ENCODE measurements at places on chromosomes 16 and 17. TPM values are rescaled to one million over a fixed set of nuclear protein-coding genes. Genes with fewer than 3 reads are reported as not detected.

Gene ZFP1
- total RNA-seq, result 8.4 TPM

Gene PPP1R9B
- 67.4 TPM for total RNA-seq

Gene CDRT15L2
- not detected for total RNA-seq

Gene MYH8
- not detected for total RNA-seq

Gene SDR42E1
- 9.3 TPM for total RNA-seq

Gene ASPHD1
- 15.6 TPM for total RNA-seq

Gene CA5A
- total RNA-seq, result 0.09 TPM

Gene AXIN2
- total RNA-seq, result 25.0 TPM

- no peaks in the 10 kb centered on the region for H3K4me1 ChIP-seq
- H3K27ac ChIP-seq, result no peak overlapping the region
- H3K4me3 ChIP-seq, result no peak overlapping the region
- no peaks in the 10 kb centered on the region for H3K27me3 ChIP-seq
These were observed 8.2 kb downstream of the PLD2 start for GRCh38 chr17:4815043-4815675.

DNA sequence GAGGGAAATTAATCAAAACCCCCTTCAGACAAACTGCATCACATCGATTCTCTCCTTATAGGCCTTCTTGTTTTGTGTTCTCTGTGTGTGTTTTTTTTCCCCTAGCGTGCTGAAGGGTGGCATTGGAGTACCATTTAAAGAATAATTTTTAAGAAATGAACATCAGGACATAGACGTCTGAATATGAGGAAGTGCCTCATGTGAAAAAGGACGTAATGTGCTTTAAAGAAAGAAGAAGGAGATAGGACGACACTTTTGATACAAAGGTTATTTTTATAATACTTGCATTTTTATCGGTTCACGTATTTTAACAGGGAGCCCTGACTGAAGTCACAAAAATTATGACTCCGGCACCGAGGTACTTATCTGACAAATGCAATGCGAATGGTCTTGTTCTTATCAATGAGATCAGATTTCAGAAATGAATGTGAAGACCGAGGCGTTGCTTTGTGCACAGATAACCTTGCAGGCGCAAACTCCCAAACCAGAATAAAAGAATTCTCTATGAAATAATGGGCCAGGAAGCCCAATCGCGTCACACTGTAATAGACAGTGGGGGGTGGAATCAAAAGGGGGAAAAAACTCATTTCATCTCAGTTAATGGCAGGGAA, 606.3 kb downstream of the MAF start:
- H3K27me3 ChIP-seq, result no peaks in the 10 kb centered on the region
- no peaks in the 10 kb centered on the region for H3K4me1 ChIP-seq
- H3K27ac ChIP-seq, result no peak overlapping the region
- no peak for DNase-seq
- no peak overlapping the region for H3K4me3 ChIP-seq

DNA sequence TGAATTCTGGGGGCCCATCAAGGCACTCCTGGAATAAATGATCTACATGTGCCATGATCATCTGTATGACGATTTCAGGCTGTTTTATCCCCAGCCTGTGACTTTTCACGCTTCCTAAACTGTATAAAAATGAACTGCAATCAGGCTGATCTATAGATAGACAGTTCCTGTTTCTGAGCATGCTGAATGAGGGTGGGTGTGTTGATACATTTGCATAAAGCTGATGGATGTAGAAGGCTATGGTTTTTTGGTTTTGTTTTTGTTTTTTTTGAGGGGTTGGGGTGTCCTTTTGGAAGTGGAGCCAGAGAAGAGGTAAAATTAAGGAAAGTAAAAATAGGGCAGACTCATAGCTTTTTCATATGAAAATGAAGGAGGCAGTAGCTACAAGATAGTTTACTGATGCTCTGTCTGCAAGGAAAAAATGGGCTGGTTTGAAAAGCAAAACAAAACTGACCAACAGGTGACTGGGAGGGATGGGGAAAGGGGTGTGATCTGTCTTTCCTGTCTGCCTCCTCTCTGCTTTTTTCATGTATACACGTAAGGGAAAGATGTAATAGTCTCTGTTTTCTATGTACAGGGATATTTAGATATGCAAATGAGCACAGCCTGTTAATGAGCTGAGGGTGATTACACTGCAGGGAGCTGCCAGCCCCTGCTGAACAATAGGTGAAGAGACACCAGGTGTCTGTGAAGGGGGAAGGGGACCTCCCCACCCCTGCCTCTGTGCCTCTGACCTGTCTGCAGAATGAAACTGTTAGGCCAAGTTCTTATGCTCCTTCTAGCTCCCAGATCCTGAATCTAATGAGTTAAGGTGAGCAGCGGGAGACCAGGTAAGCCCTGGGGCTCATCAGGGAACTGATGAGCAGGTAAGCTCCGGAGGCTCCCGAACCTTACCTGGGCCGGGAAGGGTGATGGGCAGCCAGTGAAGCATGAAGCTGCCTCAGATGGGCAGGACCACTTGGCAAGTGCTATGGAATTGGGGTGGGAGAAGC, 46.6 kb upstream of the LYRM9 start:
- H3K27ac ChIP-seq, result no peak overlapping the region
- H3K36me3 ChIP-seq, result no peaks in the 10 kb centered on the region
- H3K4me3 ChIP-seq, result no peak overlapping the region
- no peak for DNase-seq

- H3K27me3 ChIP-seq, result peaks cover 53% of the 10 kb centered on the region
- H3K4me3 ChIP-seq, result no peak overlapping the region
- no peaks in the 10 kb centered on the region for H3K36me3 ChIP-seq
- H3K4me1 ChIP-seq, result no peaks in the 10 kb centered on the region
- no peak overlapping the region for H3K27ac ChIP-seq
These were observed 61.9 kb upstream of the CCL1 start for GRCh38 chr17:34424814-34425491.

Measured in left lung (tissue), 14 donors.